M059J (cell line): ENCODE measurements at places on chromosomes 3 and 15. TPM values are rescaled to one million over a fixed set of nuclear protein-coding genes. Genes with fewer than 3 reads are reported as not detected.

- no peak for DNase-seq
Observed at GRCh38 chr3:73448761-73449301, 175.9 kb downstream of the PDZRN3 start.

DNA sequence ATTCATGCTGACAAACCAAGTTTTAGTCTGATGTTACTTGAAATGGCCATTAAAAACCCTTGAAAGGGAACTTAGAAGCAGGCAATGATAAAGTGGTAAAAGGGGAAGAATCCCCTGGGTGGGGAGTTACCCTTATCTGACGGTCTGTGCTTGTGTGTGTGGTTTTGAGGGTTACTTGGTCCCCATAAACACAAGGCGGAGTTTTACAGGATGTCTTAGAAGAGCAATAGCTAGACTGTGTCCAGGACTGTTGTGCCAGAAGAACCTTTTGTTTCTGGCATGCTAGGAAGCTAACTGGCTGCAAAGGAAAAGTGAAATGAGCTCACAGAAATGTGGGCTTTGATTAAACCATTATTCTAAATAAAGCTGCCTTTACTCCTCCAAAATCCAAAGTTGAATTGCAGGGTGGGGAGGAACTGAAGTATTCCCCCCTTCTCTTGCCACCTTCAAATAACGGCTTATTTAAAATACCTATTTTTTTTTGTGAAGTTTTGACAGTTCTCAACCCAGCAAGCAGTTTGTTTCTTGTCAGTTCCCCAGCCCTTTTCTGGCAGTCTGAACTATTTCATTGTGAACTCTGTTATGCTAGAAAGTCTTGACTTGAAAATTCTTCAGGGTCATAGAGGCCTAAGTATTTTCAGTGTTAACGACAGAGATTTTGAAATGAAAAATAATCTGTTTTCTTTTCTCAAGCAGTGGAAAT, 443.5 kb downstream of the OTOL1 start:
- no peak for DNase-seq

Gene STRIT1
- total RNA-seq: not detected in 2 replicates

- DNase-seq: no peak
Observed at GRCh38 chr3:114217266-114217665, 20.1 kb downstream of the ZNF80 start.

GRCh38 chr3:50478671-50479260, 24.7 kb downstream of the CACNA2D2 start:
- no peak for DNase-seq

Gene RFTN1
- 26.4 and 39.3 TPM in 2 replicates for total RNA-seq

DNA sequence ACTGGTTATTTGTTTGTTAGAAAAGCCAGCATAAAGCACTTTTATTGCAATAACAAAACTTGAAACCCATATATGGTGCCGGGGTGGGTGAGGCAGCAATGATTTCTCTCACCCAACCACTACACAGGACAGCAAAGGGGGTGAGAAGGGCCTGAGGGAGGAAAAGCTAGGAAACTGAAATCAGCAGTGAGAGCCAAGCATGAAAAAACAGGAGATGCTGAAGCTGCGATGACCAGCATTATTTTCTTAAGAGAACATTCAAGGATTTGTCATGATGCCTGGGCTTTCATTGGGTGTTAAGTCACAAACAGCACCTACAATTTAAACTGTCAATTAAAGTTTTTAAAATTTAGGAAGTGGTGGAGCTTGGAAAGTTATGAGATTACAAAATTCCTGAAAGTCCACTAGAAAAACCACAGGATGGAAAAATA, 11.9 kb upstream of the TM4SF4 start:
- DNase-seq: peak; percentile 83

DNA sequence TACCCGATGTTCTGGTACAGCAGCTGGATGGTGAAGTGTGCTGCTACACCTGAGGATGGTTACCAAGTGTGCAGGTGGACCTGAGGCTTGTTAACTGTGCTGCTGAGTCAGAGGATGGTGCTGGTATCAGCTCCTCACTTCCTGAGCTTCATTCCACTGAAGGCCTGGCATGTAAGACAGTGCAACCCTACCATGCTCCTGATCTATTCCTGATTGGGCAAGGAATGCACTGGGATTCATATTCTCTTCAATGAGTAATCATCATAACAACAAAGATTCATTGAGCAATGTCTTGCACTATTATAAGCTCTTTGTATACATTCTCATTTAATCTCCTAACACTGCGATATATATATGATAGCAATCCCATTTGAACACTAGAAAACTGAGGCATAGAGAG, 62.9 kb upstream of the THSD4 start:
- DNase-seq: peak; percentile 37

Gene LOXL1
- total RNA-seq: 120 and 189 TPM in 2 replicates

GRCh38 chr3:23952646-23953045, 7.6 kb downstream of the NR1D2 start:
- DNase-seq: no peak

- peak; percentile 17 for DNase-seq
Observed at GRCh38 chr3:160757233-160758106, 1.4 kb downstream of the PPM1L start.

DNA sequence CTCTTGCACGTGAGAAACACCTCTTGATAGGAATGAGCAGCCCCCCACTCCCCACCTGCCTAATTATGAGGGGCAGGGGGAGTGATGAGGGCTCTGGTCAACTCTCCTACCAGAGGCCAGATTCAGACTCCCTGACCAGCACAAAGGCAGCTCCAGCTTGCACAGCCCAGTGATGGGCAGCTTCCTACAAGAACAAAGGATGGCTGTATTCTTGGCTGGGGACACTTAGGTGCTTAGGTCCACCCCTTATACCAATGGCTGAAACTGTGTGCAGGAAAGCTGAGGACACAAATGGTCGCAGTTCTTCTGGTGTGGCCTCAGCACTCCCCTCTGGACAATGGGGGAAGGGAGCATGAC, 81.8 kb downstream of the IQSEC1 start:
- DNase-seq: no peak

GRCh38 chr3:79009861-79010260, 757.9 kb downstream of the ROBO1 start:
- no peak for DNase-seq

Gene C3orf49
- not detected in 2 replicates for total RNA-seq

GRCh38 chr3:18544146-18544545, 119.0 kb upstream of the SATB1 start:
- DNase-seq: peak; percentile 3

GRCh38 chr15:94021621-94022320, 209.6 kb upstream of the MCTP2 start:
- peak; percentile 42 for DNase-seq

DNA sequence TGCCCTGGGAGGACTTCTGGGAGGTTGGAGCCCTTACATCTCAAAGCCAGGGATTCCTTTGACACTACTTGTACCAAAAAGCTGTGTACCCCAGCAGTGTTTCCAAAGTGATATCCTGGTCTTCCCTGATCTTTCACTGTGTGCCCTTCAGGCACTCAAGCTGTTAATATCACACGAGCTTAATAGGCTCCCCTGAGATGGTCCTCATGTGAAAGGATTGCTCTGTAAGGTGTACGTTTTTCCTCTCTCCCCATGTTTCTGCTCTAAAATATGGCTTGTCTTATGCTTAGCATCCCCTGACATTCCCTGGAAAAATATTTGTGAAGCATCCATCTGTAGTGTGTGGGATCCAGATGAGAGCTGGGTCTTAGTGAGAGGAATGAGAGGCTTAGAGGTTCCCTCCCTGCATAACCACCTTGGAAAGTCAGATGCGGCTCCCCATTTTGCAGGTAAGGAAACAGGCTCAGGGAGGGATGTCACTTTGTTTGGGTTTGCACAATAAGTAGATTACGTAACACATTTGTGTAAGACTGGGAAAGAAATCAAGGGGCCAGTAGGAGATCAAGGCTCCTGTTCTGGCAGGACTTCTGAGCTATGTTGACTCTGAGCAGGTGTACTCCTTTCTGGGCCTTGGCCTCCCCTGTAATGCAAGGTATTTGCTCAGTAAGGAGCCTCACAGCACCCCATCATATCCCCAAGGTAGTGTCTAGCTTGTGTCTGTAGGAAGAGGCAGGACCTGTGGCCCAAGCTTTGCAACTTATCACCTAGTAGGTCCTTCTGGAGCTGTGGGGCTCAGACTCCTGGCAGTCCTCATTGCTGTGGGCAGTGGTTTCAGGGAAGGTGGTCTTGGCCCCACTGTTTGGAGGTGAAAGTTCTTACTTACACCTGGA, 667 bp upstream of the ACOX2 start:
- DNase-seq: no peak

GRCh38 chr3:110576960-110577359, 494.7 kb upstream of the NECTIN3 start:
- DNase-seq: peak; percentile 99

Gene ZNF710
- total RNA-seq: 3.9 and 11.0 TPM in 2 replicates

DNA sequence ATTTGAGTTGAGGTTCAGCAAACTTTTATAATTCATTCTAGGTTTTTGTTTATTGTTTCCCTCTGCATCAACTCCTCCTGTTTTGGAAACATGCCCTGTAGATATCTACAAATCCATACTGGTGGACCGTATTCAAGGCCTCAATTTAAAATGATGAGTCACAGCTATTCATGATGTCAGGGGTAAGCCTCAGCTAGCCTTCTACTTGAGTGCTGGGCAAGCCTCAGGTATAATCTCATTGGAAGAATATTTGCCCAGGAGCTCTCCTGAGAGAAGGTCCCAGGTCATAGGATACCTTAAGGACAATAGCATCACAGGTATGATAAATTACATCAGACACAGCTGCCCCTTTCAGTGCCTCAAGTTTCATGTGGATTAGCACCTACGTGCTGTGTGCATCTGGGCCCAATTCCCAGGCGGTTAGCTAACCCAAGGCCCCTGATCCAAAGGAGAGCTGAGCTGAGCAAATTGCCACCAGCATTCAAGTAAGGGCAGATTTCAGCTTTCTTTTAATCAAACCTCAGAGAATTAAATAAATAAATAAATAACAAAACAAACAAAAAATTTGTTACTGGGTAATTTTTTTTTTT, 87.5 kb downstream of the KCNMB2 start:
- peak; percentile 72 for DNase-seq

Gene SLCO2A1
- total RNA-seq: 0.20 and 0.47 TPM in 2 replicates

- peak; percentile 59 for DNase-seq
Observed at GRCh38 chr3:178966299-178967176, 105.1 kb downstream of the ZMAT3 start.

Gene ACTC1
- 2.9 and 8.8 TPM in 2 replicates for total RNA-seq

- DNase-seq: no peak
Observed at GRCh38 chr3:162332344-162332743, 835.7 kb downstream of the OTOL1 start.

Gene RTP4
- 38.1 and 42.8 TPM in 2 replicates for total RNA-seq
